ENCODE measurements at places on chromosomes 4 and X.

DNA sequence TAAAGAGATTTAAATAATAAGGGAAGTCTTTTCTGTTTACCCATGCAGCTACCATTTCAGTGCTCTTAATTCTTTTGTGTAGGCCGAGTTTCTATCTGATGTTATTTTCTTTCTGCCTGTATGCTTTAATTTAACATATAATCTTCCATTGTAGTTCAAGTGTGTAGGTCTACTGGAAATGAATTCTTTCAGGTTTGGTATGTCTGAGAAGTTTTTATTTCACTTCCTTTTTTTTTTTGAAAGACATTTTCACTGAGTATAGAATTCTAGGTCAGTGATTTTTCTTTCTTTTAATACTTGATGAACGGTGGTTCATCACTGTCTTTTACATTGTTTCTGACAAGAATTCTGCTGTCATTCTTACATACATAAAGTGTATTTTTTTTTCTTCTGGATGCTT, 42.1 kb downstream of the VAMP7 start:
- peaks cover 23% of the 10 kb centered on the region for H3K36me3 ChIP-seq
- no peaks in the 10 kb centered on the region for H3K4me1 ChIP-seq
- DNase-seq, result no peak
- no peak overlapping the region for H3K4me3 ChIP-seq
- H3K27ac ChIP-seq, result no peak overlapping the region

DNA sequence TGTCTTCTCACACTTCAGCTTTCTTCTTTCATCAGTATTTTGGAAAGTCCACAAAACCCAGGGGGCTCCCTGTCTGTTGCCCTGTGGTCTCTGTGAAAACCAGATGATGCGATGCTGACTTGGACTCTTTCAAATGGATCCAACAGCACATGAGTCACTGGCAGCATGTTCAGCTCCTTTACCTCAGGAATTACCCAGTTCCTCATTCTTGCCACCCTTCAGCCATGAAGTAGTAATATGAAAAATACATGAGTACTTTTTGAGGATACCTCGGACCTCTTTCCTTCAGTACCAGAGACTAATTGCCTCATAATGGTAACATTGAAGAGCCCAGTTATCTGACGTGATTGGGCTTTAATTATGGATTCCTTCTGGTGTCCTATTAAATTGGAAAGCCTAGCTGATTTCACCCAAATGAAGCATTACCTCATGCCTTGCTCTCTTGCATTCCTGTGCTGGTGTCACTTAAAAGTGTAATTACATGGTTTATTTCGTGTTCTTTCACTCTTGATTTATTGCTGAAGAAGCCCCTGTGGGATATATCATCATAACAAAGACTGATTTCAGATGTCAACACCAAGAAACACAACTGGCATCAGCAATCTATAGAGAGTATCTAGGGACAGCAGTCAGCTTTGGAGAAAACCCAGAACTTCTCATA, 63.4 kb downstream of the NFKB1 start:
- no peaks in the 10 kb centered on the region for H3K36me3 ChIP-seq
- H3K27ac ChIP-seq, result no peak overlapping the region
- no peaks in the 10 kb centered on the region for H3K27me3 ChIP-seq
- no peaks in the 10 kb centered on the region for H3K4me1 ChIP-seq
- no peak for DNase-seq

- no peak overlapping the region for H3K4me3 ChIP-seq
- DNase-seq, result no peak
- peaks cover 24% of the 10 kb centered on the region for H3K36me3 ChIP-seq
- H3K27ac ChIP-seq, result no peak overlapping the region
- H3K27me3 ChIP-seq, result no peaks in the 10 kb centered on the region
- H3K4me1 ChIP-seq, result peaks cover 5% of the 10 kb centered on the region
These were observed 15.6 kb downstream of the MAEA start for GRCh38 chr4:1305261-1305711.

DNA sequence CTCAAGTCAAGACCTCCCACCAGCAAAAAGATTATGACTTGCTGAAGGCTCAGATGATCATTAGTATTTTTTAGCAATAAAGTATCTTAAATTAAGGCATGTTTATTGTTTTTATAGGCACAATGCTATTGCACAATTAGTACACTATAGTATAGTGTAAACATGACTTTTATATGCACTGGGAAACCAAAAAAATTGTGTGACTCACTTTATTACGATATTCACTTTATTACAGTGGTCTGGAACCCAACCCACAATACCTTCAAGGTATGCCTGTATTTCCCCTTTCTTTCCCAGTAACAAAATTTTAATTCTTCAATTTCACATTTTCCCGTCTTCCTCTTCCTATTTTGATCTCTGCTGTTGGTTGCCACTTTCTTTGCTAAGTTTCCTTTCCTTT, 37.7 kb downstream of the ZCCHC12 start:
- no peak overlapping the region for H3K27ac ChIP-seq
- no peak for DNase-seq
- no peaks in the 10 kb centered on the region for H3K27me3 ChIP-seq
- H3K4me3 ChIP-seq, result no peak overlapping the region
- H3K36me3 ChIP-seq, result no peaks in the 10 kb centered on the region

- H3K27me3 ChIP-seq, result no peaks in the 10 kb centered on the region
- H3K4me3 ChIP-seq, result no peak overlapping the region
- H3K4me1 ChIP-seq, result no peaks in the 10 kb centered on the region
- H3K36me3 ChIP-seq, result peaks cover 54% of the 10 kb centered on the region
- no peak for DNase-seq
These were observed 71.1 kb downstream of the CLOCK start for GRCh38 chr4:55475394-55476243.

GRCh38 chr4:165440415-165441158, 61.8 kb downstream of the CPE start:
- peak overlapping the region; percentile 50 for H3K27ac ChIP-seq
- peak; percentile 55 for DNase-seq
- peaks cover 13% of the 10 kb centered on the region for H3K36me3 ChIP-seq
- H3K27me3 ChIP-seq, result no peaks in the 10 kb centered on the region

- peaks cover 12% of the 10 kb centered on the region for H3K4me1 ChIP-seq
- no peaks in the 10 kb centered on the region for H3K27me3 ChIP-seq
- H3K36me3 ChIP-seq, result no peaks in the 10 kb centered on the region
- no peak overlapping the region for H3K27ac ChIP-seq
These were observed 414.4 kb downstream of the SMARCA1 start for GRCh38 chrX:129108936-129109335.

DNA sequence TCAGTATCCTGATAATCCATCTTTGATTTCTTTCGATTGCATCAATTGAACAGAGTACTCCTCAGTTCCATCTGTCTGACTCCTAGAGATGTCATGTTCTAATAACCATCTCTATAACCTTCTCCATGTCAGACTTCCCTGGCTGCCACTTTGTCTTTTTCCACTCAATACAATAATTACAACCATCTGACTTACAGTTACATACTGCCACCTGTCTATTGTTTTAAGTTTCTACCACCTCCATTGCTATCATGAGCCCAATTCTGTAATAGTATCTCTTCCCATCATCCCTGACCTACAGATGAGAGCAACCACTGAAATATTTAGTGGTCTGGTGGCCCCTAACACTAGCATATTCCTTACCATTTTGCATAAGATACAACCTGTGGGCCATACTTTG, 439.2 kb upstream of the FAM47C start:
- no peaks in the 10 kb centered on the region for H3K27me3 ChIP-seq
- no peak for DNase-seq
- H3K36me3 ChIP-seq, result no peaks in the 10 kb centered on the region
- no peaks in the 10 kb centered on the region for H3K4me1 ChIP-seq

- no peaks in the 10 kb centered on the region for H3K36me3 ChIP-seq
- no peaks in the 10 kb centered on the region for H3K4me1 ChIP-seq
- H3K4me3 ChIP-seq, result no peak overlapping the region
These were observed 152.4 kb downstream of the STAG2 start for GRCh38 chrX:124113621-124114600.

- no peak overlapping the region for H3K27ac ChIP-seq
- H3K36me3 ChIP-seq, result no peaks in the 10 kb centered on the region
- no peaks in the 10 kb centered on the region for H3K27me3 ChIP-seq
- DNase-seq, result no peak
These were observed 53.8 kb downstream of the SYNPO2 start for GRCh38 chr4:118942465-118942864.

GRCh38 chrX:151789179-151789800, 54.7 kb downstream of the CNGA2 start:
- no peak for DNase-seq
- peaks cover 29% of the 10 kb centered on the region for H3K27me3 ChIP-seq
- no peaks in the 10 kb centered on the region for H3K4me1 ChIP-seq
- no peak overlapping the region for H3K27ac ChIP-seq
- no peak overlapping the region for H3K4me3 ChIP-seq

DNA sequence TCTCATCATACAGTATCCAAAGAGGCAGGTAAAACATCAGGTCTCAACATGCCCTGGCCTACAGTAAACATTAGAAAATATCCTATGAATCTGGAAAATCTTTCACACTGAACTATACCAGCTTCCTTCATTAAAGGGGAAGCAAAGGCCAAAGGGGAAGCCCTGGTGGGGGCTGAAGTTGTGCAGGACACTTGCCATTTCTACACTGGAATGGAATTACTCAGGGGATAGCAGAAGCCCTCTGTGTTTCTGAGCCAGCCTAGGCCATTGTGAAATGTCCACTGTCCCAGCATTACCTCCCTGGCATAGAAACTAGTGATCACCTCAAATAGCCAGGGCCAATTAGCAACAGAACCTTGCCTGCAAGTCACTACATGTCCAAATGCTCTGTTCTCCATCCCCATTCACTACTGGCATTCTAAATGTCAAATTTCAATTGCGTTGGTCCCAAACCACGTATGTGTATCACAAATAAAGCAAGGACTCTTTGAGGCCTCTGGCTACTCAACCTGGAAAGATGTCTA, 429.9 kb downstream of the AFF2 start:
- no peaks in the 10 kb centered on the region for H3K27me3 ChIP-seq
- no peaks in the 10 kb centered on the region for H3K4me1 ChIP-seq
- DNase-seq, result no peak
- H3K36me3 ChIP-seq, result no peaks in the 10 kb centered on the region
- no peak overlapping the region for H3K4me3 ChIP-seq
- H3K27ac ChIP-seq, result no peak overlapping the region

- H3K4me3 ChIP-seq, result no peak overlapping the region
- no peaks in the 10 kb centered on the region for H3K27me3 ChIP-seq
- no peak overlapping the region for H3K27ac ChIP-seq
- no peak for DNase-seq
These were observed 78.6 kb upstream of the AMELX start for GRCh38 chrX:11214346-11215190.

- no peaks in the 10 kb centered on the region for H3K4me1 ChIP-seq
- no peak for DNase-seq
- H3K27ac ChIP-seq, result no peak overlapping the region
- no peaks in the 10 kb centered on the region for H3K36me3 ChIP-seq
- no peaks in the 10 kb centered on the region for H3K27me3 ChIP-seq
These were observed 78.6 kb downstream of the CLCN5 start for GRCh38 chrX:50000937-50001542.

DNA sequence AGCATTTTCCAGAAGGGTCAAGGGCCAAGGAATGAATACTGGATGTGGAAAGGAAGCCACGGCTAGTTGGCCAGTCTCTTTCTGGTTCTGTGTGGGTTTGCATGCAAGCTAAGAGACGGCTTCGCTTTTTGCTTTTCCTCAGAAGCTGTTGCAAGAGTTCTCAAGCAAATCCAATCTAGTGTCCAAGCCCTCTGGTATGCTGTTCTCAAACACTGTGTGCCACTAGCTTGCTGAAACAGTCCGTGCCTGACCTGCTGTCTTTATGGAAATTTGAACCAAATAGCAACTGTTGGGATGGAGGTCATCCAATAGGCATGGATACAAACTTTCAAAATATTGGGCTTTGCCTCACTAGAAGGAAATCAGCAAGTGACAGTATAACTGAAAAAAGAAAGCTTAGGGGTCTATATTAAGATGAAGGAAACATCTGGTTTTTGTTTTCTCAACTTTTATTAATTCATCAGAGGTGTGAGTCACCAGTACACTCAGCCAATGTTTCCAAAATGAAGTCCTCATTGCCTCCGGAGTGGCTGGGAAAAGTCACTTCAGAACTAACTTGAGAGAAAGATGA, 70.5 kb downstream of the SLC9A6 start:
- no peaks in the 10 kb centered on the region for H3K27me3 ChIP-seq
- no peak for DNase-seq
- H3K27ac ChIP-seq, result no peak overlapping the region
- H3K4me1 ChIP-seq, result no peaks in the 10 kb centered on the region

DNA sequence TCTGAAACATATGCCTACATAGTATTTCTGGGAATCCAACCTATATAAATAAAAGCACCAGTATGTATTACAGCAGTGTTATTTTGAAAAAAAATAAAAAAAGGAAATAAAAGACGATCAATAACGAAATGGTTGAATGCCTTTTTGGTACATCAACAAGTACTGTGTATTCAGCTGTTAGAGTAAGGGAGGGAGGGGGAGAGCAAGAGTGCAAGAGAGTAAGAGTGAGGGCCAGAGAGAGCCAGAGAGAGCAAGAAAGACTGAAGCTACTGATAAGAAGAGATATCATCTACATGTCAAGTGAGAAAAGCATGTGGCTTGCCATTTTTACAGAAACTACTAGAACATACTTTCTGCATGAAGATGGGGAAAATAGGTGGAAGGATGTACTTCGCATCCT, 1.8 kb downstream of the SPIN4 start:
- H3K36me3 ChIP-seq, result no peaks in the 10 kb centered on the region
- no peaks in the 10 kb centered on the region for H3K27me3 ChIP-seq
- H3K4me3 ChIP-seq, result peak overlapping the region; percentile 86
- no peak overlapping the region for H3K27ac ChIP-seq
- no peak for DNase-seq
- no peaks in the 10 kb centered on the region for H3K4me1 ChIP-seq

DNA sequence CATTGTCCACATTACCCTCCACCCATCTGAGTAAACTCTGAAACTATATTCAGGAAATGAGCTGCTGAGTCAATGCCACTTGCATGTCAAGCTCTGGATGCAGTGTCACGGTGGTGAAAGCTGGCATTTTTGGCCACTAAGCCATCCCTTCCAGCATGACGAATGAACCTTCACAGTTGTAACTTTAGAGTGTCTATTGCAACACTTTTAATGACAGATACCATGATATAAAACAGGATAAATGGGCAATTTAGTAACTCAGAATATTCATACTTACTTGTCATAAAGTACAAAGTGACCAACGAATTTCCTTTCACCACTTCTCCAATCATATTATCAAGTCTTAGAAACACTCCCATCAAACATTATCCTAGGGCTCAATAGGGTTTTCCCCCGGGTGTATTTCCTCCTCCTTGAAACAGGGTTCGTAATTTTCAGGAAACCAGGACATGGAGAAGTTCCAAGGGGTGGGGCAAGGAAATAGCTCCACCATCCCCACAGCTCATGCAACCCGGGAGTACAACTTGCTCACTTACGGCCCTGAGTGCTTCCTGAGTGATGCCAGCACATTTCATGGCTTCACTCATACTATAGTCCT, 73.1 kb downstream of the MTHFD2L start:
- H3K36me3 ChIP-seq, result no peaks in the 10 kb centered on the region
- no peaks in the 10 kb centered on the region for H3K27me3 ChIP-seq
- DNase-seq, result no peak
- H3K4me1 ChIP-seq, result no peaks in the 10 kb centered on the region
- H3K4me3 ChIP-seq, result no peak overlapping the region
- H3K27ac ChIP-seq, result no peak overlapping the region

Data from endodermal cell (in vitro differentiated cells).